Stimulated activated CD8-positive, alpha-beta memory T cell treated with anti-CD3 and anti-CD28 coated beads, Interleukin-7, amount 100 ng/mL, for 48 hours (primary cell): ENCODE measurements at places on chromosomes 16 and 17.

DNA sequence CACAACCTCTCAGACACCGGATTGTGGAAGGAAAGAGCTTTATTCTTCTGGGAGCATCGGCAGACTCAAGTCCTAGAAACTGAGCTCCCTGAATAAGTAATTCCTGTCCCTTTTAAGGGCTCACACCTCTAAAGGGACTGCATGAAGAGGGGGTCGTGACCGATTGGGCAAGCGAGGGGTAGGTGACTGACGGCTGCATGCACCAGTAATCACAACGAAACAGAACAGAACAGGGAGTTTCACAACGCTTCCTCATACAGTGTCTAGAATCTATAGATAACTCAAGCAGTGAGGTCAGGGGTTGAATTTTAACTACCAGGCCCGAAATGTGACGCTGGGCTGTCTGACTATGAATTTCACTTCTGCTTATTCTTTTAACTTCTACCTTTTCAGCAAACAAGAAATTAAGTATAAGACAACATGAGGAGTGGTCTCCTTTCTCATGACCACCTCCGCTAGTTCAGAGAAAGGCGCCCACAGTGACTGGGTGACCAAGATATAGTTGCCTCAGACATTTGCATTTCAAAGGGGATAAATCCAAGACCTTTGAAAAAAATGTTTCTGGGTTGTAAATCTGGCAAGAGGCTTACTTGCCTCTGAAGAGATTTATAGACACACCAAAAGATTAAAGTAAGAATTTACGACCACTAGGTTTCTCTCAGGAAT lies 88.4 kb upstream of the ATF7IP2 start:
- no peak for DNase-seq

DNA sequence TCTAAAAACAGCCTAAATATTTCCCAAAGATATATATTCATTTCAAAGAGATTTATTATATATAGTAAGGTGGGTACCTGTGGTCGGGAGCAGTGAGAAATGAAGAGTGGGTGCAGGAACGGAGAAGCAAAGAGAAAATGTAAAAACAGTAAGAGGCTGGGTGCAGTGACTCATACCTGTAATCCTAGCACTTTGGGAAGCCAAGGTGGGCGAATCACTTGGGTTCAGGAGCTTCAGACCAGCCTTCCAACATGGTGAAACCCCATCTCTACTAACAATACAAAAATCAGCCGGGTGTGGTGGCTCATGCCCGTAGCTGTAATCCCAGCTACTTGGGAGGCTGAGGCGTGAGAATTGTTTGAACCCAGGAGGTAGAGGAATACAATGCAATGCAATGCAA lies 257.1 kb downstream of the BCAS3 start:
- DNase-seq = no peak

GRCh38 chr16:28910086-28911031 lies 14.7 kb downstream of the RABEP2 start:
- no peak for DNase-seq

DNA sequence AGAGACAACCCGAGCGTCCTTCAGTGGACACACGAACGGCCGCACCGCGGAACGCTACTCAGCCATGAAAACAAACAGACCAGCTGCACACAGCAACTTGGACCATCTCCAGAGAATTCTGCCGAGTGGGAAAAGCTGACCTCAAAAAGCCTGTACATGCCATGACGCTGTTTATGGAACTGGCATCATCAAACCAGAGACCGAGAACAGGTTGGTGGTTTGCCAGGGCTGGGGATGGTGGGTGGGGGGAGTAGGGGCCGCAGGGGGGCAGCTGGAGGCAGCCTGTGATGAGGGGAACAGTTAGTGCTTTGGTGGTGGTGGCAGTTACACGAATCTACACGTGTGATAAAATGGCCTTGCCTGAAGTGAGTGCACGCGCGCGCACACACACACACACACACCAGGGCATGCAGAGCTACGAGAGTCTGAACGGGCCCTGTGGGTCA lies 169.8 kb downstream of the LAT start:
- DNase-seq = no peak

- no peak for DNase-seq
Observed at GRCh38 chr16:25081702-25082101, 29.8 kb upstream of the LCMT1 start.

GRCh38 chr17:58669853-58670252 lies 22.0 kb downstream of the TEX14 start:
- no peak for DNase-seq

GRCh38 chr16:27725236-27726000 lies 175.5 kb downstream of the KATNIP start:
- DNase-seq = no peak

- no peak for DNase-seq
Observed at GRCh38 chr16:87584271-87584670, 18.0 kb upstream of the JPH3 start.

DNA sequence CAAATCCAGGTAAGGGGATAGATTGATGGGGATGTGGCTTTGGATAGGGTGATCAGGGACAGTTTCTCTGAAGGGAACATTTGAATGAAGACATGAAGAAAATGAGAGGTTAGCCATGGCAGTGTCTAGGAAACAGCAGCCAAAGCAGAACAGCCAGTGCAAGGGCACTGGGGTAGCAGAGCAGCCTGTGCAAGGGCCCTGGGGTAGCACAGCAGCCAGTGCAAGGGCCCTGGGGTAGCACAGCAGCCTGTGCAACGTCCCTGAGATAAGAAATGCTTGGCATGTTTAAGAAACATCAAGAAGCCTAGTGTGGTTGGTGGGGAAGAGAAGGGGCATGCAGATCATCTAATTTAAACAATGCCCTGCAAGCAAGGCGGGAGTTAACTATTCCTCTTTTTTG lies 128.5 kb downstream of the IRX5 start:
- DNase-seq = no peak

DNA sequence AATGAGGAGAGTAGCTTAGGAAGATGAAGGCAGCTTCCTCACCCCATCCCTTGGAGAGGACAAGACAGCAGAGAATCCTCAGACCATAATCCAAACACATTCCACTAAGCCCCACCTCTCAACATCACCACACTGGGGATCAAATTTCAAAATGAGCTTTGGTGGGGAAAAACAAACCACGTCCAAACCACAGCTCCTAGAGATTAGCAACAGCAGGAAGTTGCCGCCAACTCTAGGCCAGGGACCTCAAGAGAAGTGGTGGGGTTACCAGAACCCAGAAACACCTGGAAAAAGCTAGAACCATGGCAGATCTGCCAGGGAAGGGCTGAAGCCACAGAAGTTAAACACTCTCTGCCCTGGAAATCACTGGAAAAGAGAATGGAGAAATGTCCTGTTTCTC lies 571.6 kb downstream of the HS3ST4 start:
- no peak for DNase-seq

DNA sequence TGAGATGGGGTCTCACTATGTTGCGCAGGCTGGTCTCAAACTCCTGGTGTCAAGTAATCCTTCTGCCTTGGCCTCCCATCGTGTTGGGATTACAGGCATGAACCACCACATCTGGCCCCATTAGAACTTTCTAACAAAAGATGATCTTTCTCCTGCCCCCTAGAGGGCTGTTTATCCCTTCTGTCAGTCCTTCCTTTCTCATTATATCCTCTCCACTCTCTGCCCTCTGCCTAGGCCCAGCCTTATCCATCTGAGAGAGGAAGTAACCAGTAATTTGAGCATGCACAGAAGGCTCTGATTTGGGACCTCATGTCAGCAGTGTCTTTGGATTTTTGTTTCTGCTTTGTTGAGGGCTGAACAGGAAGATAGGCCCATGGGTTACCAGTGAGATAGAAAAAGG lies 4.4 kb upstream of the DHX40 start:
- DNase-seq = no peak

DNA sequence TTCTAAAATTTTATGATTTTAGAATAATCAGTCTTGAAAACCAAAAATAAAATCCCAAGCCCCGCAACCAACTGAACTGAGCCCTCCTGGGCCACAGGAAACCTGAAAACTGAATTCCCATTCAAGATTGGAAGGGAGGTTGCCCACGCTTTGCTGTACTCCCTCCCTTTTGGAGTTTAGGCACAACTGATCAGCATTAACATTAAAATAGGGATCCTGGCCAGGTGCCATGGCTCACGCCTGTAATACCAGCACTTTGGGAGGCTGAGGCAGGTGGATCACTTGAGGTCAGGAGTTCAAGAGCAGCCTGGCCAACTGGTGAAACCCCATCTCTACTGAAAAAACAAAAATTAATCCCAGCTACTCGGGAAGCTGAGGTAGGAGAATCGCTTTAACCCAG lies 52.7 kb upstream of the NETO2 start:
- DNase-seq = no peak

GRCh38 chr17:36848008-36848902 lies 89.0 kb upstream of the LHX1 start:
- DNase-seq = no peak

DNA sequence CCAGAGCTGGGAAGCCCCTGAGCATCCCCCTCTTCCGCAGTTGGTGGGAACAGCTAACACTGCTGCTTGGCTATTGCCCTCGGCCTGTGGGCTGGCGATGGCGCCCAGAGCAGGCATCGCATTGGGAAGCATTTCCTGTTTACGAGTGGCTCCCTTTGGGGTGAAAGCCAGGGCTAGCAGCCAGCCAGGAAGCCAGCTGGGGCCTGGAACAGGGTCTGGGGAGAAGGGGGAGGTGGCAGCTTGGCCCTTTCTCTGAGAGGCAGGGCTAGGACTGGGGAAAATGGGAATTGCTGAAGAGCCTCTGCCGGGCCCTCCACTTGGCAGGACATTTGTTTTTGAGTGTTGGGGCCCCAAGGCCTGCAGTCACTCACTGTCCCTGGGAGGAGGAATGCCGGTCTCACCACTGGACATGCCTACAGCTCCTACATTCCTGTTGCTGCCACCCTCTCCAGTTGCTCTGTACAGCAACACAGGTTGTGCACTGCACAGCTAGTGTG lies 2.4 kb upstream of the MTSS2 start:
- no peak for DNase-seq

GRCh38 chr17:48504953-48505352 lies 25.9 kb downstream of the HOXB1 start:
- no peak for DNase-seq

- DNase-seq = no peak
Observed at GRCh38 chr17:50027172-50027880, 28.6 kb upstream of the ITGA3 start.

DNA sequence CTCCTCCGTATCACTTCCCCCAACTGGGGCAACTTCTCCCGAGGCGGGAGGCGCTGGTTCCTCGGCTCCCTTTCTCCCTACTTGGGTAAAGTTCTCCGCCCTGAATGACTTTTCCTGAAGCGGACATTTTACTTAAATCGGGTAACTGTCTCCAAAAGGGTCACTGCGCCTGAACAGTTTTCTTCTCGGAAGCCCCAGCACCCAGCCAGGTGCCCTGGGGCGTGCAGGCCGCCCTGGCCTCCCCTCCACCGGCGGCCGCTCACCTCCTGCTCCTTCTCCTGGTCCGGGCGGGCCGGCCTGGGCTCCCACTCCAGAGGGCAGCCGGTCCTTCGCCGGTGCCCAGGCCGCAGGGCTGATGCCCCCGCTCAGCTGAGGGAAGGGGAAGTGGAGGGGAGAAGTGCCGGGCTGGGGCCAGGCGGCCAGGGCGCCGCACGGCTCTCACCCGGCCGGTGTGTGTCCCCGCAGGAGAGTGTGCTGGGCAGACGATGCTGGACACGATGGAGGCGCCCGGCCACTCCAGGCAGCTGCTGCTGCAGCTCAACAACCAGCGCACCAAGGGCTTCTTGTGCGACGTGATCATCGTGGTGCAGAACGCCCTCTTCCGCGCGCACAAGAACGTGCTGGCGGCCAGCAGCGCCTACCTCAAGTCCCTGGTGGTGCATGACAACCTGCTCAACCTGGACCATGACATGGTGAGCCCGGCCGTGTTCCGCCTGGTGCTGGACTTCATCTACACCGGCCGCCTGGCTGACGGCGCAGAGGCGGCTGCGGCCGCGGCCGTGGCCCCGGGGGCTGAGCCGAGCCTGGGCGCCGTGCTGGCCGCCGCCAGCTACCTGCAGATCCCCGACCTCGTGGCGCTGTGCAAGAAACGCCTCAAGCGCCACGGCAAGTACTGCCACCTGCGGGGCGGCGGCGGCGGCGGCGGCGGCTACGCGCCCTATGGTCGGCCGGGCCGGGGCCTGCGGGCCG lies 1.6 kb downstream of the HIC1 start:
- no peak for DNase-seq

DNA sequence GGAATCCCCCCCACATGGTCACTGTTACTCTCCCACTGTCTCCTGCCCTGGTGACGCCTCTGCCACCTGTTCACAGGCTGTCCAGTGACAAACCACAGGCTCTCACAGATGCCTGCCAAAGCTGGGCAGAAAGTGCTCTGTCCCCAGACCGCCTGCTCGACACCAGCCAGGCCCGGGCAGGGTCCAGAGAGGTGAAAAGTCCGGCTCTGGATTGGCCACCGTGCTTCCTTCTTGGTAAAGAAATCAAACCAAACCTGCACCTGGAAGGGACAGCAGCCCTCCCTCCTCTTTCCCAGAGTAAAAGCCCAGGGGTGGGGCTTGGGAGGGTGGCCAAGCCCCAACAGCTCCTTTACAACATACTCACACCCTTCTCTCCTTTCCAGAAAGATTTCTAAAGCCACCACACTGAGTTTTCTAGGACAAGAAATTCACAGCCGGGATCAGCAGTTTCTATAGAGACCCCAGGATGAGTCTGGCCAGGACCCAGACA lies 6.2 kb downstream of the PCGF2 start:
- DNase-seq = no peak

GRCh38 chr16:53605356-53605755 lies 98.3 kb downstream of the RPGRIP1L start:
- DNase-seq = no peak

GRCh38 chr17:51711581-51711980 lies 446.9 kb downstream of the CA10 start:
- DNase-seq = no peak

GRCh38 chr16:629185-629832 lies 1.5 kb upstream of the WFIKKN1 start:
- no peak for DNase-seq

GRCh38 chr16:86814256-86814655 lies 235.9 kb downstream of the FOXL1 start:
- DNase-seq = no peak

GRCh38 chr16:19700319-19700781 lies 17.7 kb downstream of the KNOP1 start:
- DNase-seq = no peak

DNA sequence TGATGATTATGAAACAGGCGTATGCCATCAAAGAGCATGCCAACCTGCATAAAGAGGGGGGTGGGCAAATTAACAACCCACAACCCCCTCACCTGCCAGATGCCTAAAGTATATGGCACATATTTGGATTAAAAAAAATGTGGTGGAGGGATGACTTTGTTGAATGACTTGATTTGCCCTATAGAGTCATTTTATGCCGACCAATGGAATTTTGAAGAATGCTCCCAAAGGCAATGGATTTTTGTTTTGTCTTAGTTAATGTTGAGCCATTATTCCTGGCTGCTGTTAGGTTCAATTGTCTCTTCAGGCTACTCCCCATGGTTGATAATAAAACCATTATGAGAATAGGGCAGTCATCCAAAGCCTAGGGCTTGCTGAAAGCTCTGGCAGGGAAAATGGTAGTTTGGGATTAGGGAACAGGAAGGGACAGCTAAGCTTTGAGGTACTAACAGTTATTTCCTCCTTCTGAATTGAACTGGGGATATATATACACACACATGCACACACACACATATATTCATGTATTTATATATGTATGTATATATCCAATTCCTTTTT lies 5.8 kb upstream of the CHCT1 start:
- DNase-seq = no peak
